WERI-Rb-1 (cell line): ENCODE measurements at places on chromosomes 13 and 19.

DNA sequence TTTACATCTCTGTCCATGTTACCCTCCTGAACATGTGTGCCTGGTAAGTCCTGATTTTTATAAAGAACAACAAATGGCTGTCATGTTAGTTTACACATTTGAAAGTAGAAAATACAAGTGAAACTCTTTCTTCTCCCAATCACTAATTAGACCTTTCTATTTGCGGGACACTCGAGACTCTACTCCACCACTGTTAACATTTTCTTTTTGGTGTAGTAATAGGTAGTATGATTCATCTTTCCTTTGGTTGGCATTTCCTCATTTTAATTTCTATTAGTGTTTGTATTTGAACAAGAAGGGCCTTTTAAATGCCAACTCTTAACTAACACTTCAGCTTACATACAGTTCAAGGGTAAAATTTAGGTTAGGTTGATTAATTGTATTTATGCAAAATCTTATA, 371.1 kb downstream of the PCDH9 start:
- DNase-seq: no peak

GRCh38 chr13:51380269-51380668, 40.8 kb downstream of the SERPINE3 start:
- no peak for DNase-seq

GRCh38 chr19:3374369-3375112, 8.2 kb downstream of the NFIC start:
- DNase-seq: no peak

DNA sequence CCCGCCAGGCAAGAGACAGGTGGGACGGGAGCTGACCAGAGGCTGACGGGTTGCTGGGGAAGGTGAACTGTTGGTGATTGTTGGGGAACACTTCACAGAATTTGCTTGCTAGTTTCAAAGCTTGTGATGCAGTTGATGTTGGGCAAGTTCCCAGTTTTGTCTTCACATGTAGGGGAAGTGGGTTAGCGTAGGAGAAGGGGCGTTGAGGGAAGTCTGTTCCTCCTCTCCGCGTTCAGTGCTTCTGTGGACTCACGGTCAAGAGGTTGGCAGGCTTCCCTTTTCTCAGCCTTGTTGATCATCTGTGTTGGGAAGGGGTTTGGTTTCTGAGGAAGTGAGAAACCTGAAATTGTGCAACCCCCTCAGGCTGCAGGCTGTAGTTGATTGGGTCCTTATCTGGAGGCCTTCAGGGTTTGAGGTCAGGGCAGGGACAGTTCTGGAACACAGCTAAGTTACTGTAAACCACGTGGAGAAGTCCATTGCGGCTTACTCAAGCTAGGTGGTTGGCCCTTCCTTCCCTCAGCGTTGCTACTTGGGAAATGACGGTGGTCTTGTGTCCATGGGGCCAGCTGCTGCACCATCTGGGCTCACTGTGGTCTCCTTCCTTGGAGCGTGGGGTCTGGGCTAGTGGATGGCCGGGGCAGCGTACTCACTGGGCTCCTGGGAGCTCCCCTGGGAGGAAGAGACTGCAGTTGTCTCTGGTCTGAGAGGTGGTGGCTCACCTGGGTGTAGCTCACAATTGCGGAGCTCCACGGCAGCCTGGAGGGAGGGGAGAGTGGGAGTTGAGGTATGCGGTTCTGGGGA, 7.5 kb downstream of the RPS9 start:
- no peak for DNase-seq

GRCh38 chr19:13026462-13027370, 31.4 kb downstream of the NFIX start:
- DNase-seq: no peak

DNA sequence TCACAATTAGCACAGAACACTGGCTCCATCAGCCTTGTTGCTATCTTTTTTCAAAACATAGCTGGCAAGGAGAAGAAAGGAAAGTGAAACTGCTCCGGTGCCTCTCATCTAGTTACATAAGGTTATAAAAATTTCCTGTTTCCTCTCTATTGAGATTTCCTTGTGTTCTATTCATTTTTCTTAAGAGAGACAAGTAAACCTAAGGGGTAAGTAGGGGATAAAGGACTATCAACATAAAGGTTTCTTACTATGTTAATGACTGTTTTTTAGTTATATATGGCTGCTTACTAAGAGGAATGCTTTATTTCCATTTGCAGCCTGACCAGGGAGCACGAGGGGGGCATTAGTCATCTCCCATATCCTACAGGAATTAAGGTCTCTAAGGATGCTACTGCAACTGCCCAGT, 73.2 kb upstream of the MLNR start:
- no peak for DNase-seq

GRCh38 chr13:22944378-22944777, 236.4 kb upstream of the SGCG start:
- no peak for DNase-seq

- no peak for DNase-seq
Observed at GRCh38 chr19:50835103-50835784, 1.9 kb upstream of the KLK15 start.
